AG09319 (cell line): ENCODE measurements at places on chromosomes 7 and 10.

DNA sequence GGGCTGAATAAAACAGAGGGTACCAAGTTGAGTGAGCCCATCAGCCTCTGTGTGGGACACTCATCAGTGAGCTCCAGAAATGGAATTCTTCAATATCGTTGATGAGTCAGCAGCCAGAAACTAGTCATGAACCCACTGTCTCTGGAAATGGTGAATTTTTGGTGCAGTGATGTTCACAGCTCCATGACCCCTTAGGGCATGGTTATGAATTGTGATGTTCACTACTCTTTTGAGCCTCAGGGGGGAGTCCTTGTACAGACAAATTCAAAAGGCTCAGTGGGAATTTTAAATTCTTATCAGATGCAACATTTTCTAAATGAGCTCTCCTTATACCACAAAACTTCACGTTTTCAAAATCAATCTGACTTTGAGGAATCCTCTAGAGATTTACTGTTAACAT is 335.7 kb downstream of the PHTF2 start:
- DNase-seq = peak; percentile 48

DNA sequence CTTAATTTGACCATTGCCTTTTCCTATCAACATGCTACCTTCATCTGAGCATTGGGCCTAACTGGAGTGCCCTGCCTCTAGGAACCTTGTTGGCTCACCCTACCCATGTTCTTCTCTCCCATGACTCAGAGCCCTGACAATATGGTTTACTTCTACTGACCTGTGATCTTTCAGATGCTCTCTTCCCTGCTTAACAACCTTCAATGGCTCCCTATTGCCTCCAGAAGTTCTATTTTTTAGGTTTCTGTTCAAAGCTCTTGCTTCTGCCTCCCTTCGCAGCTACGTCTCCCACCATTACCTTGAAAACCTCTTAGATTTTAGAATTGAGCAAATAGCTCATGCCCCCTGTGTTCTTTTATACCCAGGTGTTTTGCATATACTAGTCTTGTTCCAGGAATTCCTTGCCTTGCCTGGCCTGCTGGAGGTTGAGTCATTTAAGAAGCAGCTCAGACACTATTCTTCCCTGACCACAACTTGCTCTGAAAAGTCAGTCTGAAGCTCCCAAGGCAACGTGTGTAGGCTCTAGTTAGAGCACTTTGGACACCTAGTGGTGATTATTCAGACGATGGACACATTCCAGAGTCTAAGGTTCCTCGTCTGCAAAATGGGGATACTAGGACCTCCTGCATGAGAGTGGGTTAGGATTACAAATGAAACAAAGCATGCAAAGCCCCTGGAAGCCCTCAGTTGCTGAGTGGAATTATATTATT is 64.4 kb upstream of the EMX2 start:
- peak; percentile 7 for DNase-seq

DNA sequence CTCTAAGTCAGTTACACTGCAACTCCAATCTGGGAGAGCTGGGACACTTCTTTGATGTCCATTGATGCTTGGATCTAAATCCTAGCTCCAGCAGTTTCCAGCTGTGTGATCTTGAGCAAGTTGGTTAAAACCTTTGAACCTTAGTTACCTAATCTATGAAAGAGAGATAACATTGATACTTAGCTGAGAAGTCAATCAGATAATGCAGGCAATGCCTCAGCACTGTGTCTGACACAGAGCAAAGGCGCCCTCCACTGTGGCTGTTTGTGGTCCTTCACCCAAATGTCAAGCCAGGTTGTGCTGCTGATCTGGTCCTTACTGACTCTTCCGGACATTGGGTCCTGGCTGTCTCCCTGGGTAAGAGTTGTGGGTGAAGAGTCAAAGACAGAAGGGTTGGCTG is 20.2 kb downstream of the DNTT start:
- DNase-seq = no peak

DNA sequence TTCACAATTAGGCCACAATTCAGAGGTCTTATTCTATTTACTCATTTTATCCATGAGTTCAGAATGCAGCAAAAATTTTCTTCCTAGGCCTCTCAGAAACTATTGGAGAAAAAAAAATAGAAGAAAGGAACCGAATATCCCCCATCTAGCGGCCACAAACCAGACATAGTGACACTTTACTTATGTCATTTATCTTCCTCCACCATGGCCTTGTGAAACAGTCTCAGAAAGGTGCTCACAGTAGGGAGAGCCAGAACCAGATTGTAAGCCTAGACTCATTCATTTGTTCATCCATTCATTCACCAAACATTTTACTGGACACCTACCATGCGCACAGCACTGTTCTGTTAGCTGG is 16.0 kb downstream of the CREB3L2 start:
- DNase-seq = no peak

GRCh38 chr7:156993021-156993924 is 17.2 kb downstream of the MNX1 start:
- DNase-seq = no peak
